RWPE2 (cell line): ENCODE measurements at places on chromosomes 4 and X.

GRCh38 chr4:157779081-157779480, 393.7 kb downstream of the GASK1B start:
- no peak for DNase-seq

DNA sequence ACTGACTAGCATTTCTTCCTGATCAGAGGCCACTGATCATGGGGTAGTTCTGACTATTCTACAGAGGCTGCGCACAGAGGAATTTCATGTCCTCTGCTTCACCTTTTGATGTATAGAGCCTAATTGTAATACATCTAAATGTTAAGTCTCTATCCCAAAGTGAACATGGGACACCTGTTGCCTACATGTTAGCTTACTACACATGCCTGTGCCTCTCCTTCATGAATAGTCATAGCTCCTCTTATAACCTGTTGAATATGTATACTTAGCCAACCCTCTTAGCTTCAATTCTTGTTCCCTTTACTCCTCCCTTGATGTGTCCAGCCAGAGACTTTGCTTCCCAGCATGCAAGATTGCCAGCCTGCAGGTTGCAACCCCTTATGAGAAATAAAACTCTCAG, 9.6 kb upstream of the THOC2 start:
- DNase-seq: no peak

GRCh38 chr4:58962424-58962823, 1852.2 kb upstream of the IGFBP7 start:
- no peak for DNase-seq

- DNase-seq: no peak
Measured at GRCh38 chr4:76219299-76220055, 5.9 kb upstream of the SCARB2 start.

- no peak for DNase-seq
Measured at GRCh38 chr4:120691536-120691935, 231.0 kb downstream of the PRDM5 start.

GRCh38 chrX:2793752-2794151, 35.0 kb upstream of the GYG2 start:
- no peak for DNase-seq

- no peak for DNase-seq
Measured at GRCh38 chrX:85365370-85365995, 14.0 kb downstream of the POF1B start.

DNA sequence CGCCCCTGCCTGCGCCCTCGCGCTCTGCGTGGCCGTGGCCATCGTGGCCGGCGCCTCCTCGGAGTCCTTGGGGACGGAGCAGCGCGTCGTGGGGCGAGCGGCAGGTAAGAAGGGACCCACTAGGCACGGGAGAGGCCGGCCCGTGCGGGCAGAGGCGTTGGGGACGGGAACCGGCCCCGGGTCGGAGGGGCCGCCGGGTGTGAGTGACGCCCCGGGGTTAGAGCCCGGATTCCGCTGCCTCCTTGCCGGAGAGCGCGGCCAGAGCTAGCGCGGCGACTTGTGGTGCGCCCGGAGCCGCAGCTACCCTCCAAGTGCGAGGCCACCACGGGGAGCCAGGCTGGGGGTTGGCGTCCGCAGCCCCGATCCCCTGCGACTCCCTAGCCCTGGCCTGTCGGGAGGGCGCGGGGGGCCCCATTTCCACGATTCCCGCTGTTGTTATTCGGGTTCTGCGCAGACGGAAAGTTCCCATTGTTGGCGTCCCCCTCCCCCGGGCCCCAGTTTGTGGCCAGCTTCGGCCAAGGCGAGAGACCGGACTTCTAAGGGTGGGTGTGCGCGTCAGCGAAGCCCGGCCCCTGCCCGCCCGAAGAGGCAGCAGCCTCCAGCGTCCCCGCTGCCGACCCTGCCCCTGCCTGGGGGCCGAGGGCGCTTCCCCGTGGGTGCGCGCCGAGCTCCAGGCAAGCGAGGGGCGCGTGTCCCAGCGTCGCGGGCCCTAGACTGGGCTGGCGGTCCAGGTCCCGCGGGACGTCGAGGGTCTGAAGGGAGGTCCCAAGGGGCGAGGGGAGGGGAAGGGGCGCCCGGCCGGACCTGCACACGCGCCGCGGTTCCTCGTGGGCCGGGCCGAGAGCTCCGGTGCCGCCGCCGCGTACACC, 1.1 kb downstream of the FGFR3 start:
- no peak for DNase-seq

DNA sequence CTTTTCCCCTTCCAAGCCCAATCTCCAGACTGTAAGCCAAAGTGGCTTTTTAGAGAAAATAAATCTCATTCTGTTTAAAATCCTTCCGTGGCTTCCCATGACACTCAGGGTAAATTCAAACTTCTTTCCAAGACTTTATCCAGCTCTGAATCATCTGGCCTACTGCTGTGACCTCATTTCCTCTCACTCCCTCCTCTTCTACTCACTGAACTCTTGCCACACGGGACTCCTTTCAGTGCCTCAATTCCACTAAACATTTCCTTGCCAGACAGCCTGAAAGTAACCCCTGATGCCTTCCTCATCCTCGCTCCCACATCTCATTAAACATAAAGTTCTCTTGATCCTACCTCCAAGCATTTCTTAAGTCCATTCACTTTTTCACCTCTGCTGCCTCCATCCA, 27.8 kb upstream of the RNF128 start:
- DNase-seq: no peak

DNA sequence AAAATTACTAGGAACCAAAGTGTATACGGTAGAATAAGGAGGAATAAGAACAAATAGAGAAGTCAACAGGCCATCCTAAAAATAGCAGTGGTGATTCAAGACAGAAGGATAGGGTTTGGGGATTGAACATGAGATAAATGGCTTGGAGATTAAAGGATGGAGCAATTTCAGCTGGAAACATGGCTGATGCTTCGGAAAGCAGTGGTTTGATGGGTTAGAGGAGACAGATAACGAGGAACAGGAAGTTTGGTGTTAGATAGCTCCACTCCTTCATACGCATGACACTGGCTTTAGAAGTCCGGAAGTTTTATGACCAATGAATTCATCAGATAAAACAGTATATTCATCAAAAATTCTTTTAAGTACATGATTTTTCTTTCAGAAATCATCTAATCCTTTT, 70.8 kb upstream of the GALNTL6 start:
- no peak for DNase-seq

DNA sequence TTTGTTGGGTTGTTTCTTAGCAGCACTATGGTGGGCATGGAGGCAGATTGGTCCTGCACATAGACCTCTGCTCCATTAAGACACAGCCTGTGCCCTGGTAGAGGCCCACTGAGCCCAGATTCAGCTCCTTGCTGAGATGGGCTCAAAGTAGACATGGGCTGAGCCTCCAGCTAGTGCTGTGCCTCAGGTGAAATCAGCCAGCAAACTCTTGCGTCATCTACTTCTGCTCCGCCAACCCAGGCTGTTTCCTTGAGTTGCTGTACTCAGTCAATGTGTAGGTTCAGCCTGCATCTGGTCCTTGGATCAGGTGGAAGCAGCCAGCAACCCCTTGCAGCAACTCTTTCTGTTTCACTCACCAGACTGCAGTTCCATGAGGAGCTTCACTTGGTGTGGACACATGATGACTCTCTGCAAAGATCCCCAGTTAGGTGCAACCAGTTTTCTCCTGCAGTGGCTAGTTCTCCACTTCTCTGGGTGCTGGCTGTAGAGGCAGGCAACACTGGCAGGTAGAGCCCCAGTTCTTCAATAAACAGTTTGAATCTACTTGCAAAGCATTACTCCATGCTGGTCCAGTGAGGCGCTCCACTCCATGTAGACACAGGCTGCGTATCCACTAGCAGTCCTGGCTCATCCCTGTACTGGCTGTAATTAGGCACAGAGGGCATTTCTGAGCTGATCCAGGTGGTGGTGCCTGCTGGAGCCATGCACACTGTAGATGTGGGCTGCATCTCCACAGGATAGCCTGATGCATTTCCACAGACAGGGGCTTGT, 199.0 kb upstream of the MAMLD1 start:
- no peak for DNase-seq

GRCh38 chr4:89617317-89617716, 219.6 kb downstream of the SNCA start:
- no peak for DNase-seq

DNA sequence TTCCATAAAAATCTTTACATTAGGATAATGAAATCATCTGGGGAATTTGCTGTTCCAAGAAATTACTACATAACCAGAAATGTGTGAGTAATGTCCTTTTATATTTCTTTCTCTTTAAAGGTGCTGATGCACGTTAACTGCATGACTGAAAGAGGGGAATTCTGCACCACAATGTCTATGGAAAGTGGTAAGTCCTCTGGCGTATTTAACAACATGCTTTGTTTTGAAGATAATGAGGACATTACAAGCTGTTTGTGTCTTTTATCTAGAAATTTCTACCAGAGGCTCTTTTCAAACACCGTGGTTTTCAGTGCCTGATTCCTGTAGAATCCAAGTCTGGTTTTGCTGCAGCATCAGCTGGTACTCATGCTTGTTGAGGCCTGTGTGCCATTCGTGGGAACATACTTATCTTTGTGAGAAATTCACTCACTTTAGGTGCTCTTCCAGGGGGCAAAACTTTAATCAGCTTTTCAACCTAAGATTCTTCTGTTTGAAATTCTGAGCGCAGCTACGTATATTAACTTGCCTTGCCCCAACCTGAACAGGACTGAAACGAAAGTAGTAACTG, 257.2 kb downstream of the PDHA2 start:
- DNase-seq: no peak

GRCh38 chrX:46070421-46070820, 474.8 kb downstream of the ZNF674 start:
- no peak for DNase-seq

GRCh38 chrX:39678914-39679313, 418.8 kb downstream of the BCOR start:
- no peak for DNase-seq

- no peak for DNase-seq
Measured at GRCh38 chr4:156111686-156112085, 158.0 kb upstream of the CTSO start.

DNA sequence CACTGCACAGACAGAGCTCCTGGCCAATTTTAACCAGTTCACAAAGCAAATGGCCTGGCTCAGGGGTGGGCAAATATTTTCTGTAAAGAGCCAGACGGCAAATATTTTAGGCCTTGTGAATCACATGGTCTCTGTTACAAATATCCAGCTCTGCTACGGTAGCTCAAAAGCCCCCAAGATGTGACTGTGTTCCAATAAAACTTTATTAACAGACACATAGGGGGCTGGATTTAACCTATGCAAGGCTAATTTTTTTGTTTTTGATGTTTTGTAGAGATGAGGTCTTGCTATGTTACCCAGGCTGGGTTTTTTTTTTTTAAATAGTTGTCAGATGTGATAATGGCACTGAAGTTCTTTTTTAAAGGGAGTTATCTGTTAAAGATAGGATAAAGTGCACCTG, 65.4 kb downstream of the PRKX start:
- DNase-seq: no peak

GRCh38 chr4:107736924-107737448, 17.0 kb upstream of the PAPSS1 start:
- no peak for DNase-seq

DNA sequence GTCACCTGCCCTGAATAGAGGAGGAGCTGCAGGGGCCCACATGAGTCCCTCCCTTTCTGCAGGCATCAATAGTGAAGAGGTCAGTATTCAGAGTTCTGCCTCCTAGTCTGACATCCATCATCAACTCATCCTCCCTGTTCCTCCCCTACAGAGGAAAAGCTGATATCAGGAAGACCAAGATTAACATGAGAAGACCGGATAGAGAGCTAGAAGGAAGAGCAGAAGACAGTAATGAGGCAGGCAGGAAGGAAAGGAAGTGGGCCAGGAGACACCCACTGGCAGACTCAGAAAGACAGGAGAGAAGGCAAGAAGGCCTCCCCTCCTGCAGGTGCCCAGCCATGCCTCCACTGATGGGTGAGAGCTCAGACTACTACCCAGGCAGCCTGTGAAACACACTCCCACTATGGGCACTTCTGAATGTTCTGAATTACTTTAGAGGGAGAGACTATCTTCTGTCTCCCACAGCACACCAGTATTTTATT, 74.6 kb downstream of the CC2D2A start:
- no peak for DNase-seq

GRCh38 chr4:165810726-165811125, 62.3 kb upstream of the TLL1 start:
- DNase-seq: no peak

DNA sequence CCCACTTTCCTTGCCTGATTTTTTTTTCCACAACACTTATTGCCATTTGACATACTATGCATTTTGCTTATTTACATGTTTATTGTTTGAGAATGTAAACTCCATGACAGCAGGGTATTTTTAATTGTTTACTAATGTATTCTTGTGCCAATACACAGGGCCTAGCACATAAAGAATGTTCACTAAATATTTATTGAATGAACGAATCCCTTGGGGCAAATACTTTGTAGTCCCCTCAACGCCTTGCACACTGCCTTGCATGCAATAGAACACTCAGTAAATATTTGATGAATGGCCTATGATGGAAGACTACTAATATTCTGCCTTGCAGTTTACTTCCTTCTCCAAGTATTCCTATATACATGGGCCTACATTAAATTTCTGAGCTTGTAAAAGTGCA, 1.4 kb upstream of the PRPS1 start:
- DNase-seq: no peak

DNA sequence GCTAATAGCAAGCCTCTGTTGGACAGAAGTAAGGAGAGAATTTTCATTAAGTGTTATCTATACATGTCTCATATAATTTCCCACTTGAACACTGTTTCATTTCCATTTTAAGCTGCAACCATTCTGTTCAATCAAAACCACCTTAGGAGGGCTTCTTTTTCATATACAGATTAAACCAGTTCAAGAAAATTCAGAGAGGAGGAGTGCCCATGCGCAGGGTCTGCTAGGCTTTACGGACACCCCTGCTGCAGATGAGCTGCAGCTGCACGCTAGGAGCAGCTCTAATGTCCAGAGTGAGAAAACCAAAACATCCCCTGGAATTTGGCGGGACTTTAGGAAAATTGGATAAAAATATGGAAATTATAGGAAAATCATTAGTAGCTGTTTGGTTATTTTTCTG, 541.0 kb downstream of the SPRY1 start:
- DNase-seq: no peak

GRCh38 chr4:14871676-14872430, 130.4 kb upstream of the CPEB2 start:
- no peak for DNase-seq

DNA sequence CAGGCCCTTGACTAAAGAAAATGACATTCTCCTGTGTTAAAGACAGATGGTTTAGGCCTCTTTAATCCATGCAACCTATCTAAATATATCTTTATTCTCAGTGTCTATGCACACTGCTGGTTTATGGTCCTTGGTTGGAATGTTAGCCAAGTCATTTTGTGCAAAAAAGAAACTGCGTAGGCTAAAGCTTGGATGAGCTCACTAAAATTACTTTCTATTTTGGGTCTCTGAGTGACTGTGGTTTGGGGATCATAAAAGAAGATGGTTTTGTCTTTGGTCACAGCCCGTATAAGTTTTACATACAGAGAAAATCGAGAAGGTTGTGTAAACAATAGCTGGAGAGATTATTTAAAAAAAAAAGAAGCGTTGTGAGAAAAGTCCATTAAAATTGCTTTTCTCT, 443.6 kb downstream of the UBE2NL start:
- DNase-seq: no peak

GRCh38 chr4:46196086-46196485, 72.2 kb upstream of the GABRG1 start:
- no peak for DNase-seq

GRCh38 chr4:53507671-53508286, 83.5 kb downstream of the LNX1 start:
- DNase-seq: no peak

- DNase-seq: no peak
Measured at GRCh38 chr4:2295900-2296442, 34.1 kb upstream of the MXD4 start.
